Urinary bladder (tissue), 4 donors: ENCODE measurements at places on chromosomes 1 and 21. TPM values are rescaled to one million over a fixed set of nuclear protein-coding genes. Genes with fewer than 3 reads are reported as not detected.

GRCh38 chr1:72202761-72203160 is 79.6 kb downstream of the NEGR1 start:
- DNase-seq = no peak

GRCh38 chr21:44617071-44617501 is 5.2 kb downstream of the KRTAP10-8 start:
- no peak for DNase-seq

DNA sequence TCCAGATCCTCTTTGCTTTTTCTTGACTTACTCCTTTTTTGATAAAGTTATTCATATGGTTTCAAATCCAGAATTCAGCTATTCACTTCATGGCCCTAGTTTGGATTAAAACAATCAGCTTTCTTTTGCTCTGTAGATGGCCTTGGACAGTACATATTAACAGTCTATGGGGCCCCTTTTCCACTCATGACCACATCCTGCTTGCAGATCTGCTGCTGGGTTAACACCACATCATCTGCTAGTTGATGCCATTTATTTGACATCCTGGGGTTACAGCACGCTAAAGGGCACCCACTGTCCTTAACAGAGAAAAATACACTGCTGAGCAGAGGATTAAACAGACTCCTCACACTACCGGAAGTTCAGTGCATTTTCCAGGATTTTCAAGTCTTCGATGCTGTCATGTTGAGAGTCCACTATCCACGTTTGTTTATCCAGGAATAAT is 941 bp upstream of the IFI16 start:
- DNase-seq = no peak

DNA sequence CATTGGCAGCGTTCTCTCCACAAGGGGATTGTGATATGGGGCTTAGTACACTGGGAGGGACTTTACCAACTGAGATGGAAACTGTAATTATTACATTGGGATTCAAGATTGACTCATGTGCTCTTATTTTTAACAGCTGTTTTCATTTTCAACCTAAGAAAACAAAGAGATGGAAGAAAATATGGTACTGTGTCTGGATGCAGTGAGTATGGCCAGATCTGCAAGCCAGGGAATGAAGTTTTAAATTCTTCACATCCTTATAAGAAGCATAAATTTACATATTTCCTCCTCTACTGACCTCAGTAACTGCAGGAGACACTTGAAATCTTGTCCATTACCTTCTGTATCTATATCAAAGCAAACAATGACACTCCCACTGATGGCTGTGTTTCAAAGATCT is 81.5 kb upstream of the EDEM3 start:
- no peak for DNase-seq

DNA sequence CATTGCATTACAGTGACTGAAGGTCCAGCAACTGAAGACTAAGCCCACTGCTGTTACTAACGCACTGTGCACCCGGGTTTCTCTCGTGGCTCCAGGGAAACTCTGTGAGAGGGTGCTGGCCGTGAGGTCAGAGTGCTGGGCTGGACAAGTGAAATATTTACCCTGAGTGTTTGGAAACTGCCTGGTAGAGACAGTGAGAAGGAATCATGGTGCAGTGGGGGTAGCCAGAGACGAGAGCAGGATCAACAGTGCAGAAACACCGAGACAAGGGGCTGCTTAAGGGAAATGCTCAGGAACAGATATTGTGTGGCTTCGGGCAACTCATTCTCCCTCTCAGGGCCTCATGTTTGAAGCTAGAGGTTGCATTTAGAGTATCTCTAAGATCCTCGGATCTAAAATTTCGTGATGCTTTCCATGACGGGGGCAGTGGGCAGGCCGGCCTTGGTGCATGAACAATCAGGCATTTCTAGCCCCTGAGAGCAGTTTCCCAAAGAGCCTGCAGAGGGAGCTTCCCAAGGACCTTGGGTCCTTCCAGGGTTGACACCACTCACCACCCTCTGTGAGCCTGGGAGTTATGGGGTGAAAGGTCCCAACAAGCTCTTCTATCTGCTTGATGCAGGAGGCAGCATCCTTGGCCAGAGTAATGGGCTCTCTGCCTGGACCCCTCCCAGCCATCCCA is 9.7 kb downstream of the CD2 start:
- no peak for DNase-seq

DNA sequence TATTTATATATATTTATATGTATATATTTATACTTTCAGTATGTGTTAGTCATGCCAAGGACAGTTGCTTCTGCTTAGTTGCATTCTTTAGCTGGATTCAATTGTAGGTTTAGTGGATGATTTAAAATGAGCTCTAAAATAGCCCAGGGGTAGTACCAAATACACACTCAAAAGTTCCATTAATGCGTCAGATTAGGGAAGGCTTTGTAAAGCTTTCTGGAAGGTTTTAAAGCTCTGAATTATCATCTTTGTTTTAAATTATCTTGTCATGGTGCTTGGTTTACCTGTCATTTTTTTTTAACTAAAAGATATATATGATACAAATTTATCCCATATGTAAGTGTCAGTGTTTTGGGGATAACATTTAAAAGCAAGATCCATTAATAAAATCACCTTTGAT is 242.7 kb upstream of the ADAMTS5 start:
- no peak for DNase-seq

GRCh38 chr1:63674238-63674864 is 81.1 kb downstream of the PGM1 start:
- peak; percentile 85 for DNase-seq

GRCh38 chr1:209626346-209627026 is 25.7 kb downstream of the LAMB3 start:
- DNase-seq = no peak

GRCh38 chr1:214330222-214330621 is 49.3 kb downstream of the SMYD2 start:
- peak; percentile 36 for DNase-seq

DNA sequence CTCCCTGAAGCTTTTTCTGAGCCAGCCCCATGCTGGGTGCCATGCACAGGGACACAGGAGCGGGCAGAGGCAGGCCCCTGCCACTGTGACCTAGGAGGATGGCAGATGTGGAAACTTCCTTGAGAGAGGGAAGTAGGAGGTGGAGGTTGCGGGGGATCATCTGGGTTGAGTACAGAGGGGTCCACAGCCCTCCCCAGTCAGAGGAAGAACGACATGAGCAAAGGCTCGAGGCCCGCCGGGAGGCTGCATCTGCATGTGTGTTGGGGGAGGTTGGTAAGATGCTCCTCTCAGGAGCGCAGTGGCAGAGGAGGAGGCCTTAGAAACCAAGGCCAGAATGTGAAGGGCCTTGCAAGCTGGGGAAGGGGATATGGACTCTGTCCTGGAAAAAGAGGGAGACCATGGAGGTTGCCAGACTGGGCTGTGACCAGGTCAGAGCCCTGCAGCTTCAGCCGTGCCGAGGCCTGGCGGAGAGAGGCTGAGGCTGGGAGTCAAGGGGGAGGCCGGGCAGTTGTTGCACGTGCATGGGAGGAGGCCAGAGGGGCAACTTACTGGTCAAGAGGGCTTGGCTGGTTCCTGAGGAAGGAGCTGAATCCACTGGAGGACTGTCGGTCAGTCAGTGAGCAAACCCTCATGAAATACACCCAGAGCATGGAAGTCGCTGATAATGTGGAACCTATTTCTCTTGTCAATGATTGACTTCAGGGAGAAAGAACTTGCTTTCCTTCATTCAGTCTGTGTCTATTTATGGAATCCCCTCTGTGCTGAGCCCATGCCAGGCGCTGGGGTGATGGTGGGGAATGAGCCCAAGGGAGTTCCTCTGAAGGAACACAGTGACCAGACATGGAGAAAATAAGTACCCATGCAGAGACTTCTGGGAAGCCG is 31.7 kb downstream of the A3GALT2 start:
- DNase-seq = no peak

GRCh38 chr21:30227633-30228404 is 11.9 kb upstream of the CLDN8 start:
- peak; percentile 69 for DNase-seq

- DNase-seq = peak; percentile 20
Observed at GRCh38 chr21:25708467-25709065, 26.1 kb downstream of the ATP5PF start.

The CFHR4 gene
- not detected for total RNA-seq

The NMNAT2 gene
- 2.4 TPM for total RNA-seq

The OR14A16 gene
- not detected for total RNA-seq

The LEPR gene
- 32.1 TPM for total RNA-seq

The ZBTB37 gene
- 32.8 TPM for total RNA-seq

The GBP6 gene
- total RNA-seq = 1.6 TPM
